ENCODE measurements at places on chromosomes 6 and 20.

- no peak for DNase-seq
These were observed 140.0 kb downstream of the CFAP61 start for GRCh38 chr20:20192366-20192765.

- DNase-seq, result peak; percentile 7
These were observed 246.1 kb downstream of the RIMS1 start for GRCh38 chr6:72132427-72132826.

DNA sequence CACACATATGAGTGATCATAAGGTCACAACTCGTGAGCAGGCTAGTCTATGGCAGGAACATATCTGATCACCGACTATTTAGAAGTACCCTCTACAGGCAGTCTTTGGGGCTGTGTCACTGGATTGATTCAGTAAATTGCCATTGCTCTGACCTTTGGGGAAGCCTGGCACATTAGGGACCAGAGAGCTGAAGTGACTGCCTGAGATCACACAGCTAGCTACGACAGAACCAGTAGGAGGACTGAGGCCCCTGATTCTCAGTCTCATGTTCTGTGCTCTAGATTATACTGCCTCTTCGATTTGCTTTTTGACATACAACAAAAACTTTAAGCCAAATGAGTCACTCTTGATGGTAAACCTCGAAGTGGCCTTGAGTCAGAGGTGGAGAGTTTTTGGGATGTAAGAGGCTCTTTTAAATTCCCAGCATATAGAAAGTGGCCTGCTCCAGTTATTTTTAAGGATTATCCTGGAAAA, 247.5 kb upstream of the SUPT3H start:
- DNase-seq, result peak; percentile 56

GRCh38 chr20:6814945-6815344, 47.5 kb downstream of the BMP2 start:
- DNase-seq, result no peak

DNA sequence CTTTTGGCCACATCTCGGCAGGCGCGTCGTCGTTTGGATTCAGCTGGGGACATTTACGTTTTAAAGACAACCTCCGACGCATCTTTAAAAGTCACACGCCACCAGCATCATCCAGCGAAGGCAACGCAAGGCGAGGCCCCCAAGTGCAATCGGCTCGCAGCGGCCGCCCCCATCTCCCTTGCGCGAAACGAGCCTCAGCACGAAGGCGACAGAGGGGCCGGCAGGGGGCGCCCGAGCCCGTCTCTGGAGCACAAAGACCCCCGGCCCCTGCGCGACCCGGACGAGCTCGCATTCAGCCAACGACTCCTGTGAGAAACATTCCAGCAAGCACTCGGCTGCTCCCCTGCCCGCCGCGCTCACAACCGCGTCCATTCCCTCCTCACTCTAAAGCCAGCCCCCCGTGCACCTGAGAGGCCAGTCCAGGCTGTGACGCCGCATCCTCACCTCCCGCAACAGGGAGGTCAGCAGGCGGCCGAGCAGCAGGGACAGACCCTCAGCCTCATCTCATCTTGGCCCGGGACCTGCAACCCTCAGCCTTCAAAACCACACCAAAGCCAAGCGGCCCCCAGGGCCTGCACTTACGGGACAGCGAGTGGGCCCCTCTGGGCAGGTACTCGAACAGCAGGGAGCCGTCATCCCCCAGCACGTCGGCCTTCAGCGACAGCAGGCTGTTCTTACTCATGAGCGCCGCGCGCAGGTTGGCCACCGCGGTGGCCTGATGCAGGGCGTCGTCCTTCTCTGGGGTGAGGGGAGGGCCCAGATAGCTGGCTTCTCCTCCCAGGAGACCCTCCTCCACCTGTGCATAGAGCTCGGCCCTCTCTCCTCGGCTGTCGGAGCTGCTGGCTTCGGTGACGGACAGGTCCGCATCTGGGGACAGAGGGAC, 35.8 kb downstream of the SLC2A4RG start:
- DNase-seq, result peak; percentile 78

DNA sequence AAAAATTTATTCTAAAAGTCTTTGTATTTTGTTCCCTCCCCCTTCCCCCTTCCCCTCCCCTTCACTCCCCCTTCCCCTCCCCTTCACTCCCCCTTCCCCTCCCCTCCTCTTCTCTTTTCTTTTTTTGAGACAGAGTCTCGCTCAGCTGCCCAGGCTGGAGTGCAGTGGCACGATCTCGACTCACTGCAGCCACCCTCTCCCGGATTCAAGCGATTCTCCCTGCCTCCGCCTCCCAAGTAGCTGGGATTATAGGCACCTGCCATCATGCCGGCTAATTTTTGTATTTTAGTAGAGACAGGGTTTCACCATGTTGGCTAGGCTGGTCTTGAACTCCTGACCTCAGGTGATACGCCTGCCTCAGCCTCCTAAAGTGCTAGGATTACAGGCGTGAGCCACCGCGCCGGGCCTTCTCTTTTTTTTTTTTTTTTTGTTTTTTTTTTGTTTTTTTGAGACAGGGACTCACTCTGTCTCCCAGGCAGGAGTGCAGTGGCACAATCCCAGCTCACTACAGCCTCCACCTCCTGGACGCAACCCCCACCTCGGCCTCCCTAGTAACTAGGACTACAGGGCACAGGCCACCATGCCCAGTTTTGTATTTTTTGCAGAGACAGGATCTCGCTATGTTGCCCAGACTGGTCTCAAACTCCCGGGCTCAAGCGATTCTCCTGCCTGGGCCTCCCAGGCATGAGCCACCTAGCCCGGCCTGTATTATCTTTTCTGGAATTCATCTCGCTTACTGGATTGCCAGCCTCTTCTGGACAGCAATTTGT, 1.1 kb upstream of the AFG1L start:
- no peak for DNase-seq

- DNase-seq, result peak; percentile 72
These were observed 1.6 kb downstream of the SLC17A9 start for GRCh38 chr20:62953839-62954703.

- DNase-seq, result no peak
These were observed 517.0 kb downstream of the LMBRD1 start for GRCh38 chr6:69279805-69280204.

GRCh38 chr20:35991142-35991771, 22.9 kb downstream of the CNBD2 start:
- peak; percentile 72 for DNase-seq

DNA sequence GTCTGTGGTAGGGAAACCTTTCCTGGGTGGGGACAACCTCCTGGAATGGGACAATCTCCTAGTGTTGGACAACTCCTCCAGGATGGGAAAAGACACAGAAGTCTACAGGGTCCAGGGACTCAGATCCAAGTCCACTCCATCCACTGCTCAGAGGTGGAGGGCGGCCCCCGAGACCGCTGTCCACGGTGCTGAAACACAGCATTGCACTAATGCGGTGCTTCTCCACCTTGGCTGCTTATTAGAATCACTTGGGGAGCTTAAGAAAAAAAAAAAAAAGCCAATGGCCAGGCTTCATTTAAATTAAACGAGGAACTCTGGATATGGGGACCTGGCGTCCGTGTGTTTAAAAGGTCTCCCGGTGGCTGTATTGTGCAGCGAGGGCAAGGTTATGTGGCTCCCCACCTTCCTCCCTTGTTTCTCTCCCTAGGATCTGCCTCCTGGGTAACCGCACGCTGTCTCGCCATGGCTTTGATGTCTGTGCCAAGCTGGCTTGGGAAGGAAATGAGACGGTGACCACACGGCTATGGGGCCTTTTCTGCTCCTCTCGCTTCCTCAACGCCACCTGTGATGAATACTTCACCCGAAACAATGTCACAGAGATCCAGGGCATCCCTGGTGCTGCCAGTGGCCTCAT, 12.0 kb downstream of the SLC12A5 start:
- DNase-seq, result peak; percentile 37

DNA sequence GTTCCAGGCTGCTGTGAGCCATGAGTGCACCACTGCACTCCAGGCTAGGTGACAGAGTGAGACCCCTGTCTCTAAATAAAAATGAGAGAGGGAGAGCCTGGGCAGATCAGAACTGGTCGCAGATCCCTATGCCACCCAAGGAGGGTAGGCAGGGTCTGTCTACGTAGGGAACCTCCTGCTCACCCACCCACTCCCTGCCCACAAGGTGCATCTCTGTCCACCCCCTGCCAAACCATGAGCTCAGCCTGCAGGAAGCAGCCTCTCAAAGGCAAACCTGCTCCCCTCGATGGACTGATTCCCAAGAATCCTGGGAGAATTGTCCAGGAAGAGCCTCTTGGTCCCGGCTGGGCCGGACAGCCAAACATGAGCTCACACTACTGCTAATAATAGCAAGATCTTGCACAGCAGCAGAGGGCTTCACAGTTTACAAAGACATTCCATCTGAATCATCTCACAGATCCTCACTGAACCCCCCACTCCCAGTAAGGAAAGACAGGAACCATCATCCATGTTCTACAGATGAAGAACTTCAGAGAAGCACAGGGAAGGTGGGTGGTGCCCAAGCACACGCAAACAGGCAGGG, 27.8 kb upstream of the TLDC2 start:
- peak; percentile 69 for DNase-seq

Measured in adipocyte (in vitro differentiated cells).